Sciatic nerve (tissue), 2 donors: ENCODE measurements at places on chromosomes 7 and 10. TPM values are rescaled to one million over a fixed set of nuclear protein-coding genes. Genes with fewer than 3 reads are reported as not detected.

GRCh38 chr10:74174521-74174920, 23.5 kb downstream of the ADK start:
- DNase-seq: no peak

- no peak for DNase-seq
Measured at GRCh38 chr7:45980181-45980905, 59.3 kb upstream of the IGFBP3 start.

GRCh38 chr7:93119191-93119905, 1.6 kb upstream of the SAMD9 start:
- no peak for DNase-seq

DNA sequence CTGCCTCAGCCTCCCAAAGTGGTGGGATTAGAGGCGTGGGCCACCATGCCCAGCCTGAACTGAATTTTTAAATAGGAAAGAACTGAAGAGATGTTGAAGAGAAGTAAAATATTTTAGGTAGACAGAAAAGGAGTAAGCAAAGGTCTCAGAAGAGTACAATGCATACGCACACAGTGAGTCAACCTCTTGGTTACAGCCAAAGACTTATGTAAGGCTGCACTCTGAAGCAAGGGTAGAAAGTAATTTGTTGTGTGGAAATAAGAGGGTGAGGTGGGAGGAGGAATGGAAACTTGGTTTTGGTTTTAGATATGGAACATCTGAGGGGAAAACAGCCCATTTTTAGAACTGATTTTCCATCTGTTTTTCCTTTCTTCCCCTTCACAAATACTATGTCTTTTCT, 17.6 kb downstream of the KRIT1 start:
- DNase-seq: no peak

DNA sequence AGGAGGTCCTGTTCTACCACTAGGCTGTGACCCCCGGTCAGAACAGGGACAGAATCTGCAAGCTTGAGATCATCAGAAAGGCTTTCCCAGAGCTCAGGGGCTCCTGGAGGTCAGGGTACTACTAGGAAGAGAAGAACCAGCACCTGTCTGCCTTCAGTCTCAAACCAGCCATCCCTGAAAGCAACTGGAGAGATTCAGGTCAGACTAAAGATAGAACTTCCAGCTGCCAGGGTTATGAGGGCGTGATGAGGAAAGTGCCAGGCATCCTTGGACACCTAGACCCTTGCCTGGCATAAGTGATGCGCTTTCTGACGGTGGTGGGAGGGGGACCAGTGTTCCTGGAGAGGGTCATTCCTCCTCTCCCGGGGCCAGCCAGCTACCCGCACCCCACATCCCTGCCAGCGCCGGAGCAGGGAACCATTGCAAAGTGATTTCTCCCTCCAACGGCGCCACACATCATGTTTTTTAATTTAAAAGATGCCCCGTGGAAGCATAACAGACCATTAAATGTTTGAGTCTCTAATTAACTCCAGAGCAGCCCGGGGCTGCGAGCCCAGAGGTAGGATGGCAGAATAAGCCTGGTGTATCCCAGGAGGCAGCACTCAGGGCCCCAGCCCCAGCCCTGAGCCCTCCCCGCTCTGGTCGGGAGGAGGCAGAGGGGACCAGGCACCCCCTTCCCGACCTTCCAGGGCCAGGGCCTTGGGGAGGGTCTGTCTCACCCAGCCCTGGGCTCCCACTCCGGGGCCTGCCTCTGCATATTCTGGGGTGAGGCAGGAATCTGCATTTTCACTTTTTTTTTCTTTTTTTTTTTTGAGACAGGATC, 64.0 kb downstream of the ELFN1 start:
- DNase-seq: no peak

DNA sequence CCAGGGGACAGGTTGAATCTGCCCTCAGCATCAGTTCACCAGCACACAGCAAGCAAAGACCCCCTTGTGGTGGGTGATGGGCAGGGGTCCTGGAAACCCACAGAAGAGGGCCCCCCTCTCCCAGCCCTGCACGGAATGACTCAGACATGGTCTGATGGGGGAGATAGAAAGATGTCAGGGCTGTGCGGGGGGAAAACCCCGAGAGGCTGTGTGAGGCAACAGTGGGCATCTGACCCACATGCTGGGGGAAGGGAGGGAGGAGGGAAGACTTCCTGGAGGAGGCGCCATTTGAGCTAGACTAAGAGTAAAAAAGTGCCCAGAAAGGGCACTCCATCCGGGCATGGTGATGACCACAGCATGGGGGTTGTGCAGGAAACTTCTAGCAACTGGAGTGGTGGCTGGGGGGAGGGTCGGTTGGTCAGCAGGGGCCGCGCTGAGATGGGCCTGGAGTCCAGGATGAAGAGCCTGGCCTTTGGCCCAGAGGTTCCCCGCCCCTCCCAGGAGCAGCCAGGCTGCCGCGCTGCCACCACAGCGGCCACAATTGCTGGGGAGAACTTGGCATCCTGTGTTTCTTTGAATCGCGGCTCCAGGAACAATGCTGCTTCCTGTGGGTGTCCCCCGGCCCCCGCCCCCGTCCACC, 2.5 kb downstream of the LFNG start:
- DNase-seq: no peak

- DNase-seq: no peak
Measured at GRCh38 chr10:3487228-3487627, 297.8 kb downstream of the KLF6 start.

- DNase-seq: no peak
Measured at GRCh38 chr10:118565301-118566075, 30.0 kb downstream of the PRLHR start.

DNA sequence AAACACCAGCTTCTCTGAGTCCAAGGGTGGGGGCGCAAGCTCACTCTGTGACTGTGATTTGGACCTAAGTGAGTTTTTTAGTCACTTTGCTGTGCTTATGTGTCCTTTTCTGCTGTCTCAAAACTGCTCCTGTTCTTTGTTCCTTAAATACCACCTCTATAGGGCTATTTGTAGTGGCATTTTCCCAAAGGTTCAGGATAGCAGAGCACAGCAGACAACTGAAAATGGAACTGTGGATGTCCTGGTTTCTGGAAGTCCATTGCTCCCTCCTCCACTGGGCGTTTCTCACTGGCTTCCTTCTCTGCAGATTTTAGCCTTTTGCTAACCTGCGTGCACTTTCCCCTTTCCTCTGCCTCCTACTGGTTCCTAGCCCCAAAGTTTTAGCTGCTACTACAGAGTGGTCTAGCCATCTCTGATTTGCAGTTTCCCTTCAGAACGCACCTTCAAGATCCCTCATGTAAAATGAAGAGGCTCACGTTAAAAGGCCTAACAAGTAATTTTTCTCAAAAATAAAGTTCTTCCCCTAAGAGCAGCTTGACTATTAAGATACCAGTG, 25.6 kb downstream of the BLVRA start:
- no peak for DNase-seq

DNA sequence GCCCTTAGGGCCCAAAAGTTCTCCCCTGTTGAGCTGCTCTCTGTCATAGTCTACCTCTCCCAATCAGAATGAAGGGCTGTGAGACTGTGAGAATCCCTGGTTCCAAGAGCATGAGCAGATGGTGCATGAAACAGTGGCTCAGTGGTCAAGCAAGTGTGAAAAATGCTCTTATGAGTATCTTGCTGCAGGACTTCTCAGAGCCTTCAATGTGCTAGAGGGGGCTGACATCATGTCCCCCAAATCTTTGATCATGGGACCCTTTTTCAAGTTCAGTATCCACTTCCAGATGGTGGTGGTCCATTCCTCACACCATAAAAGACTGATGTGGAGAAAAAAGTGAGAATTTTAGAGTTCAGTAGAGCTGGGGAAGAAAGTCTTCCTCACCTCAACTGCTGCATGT, 265.3 kb upstream of the HABP2 start:
- no peak for DNase-seq

- no peak for DNase-seq
Measured at GRCh38 chr7:68440866-68441265, 1157.4 kb upstream of the AUTS2 start.

GRCh38 chr7:140334341-140335057, 63.8 kb downstream of the SLC37A3 start:
- no peak for DNase-seq

DNA sequence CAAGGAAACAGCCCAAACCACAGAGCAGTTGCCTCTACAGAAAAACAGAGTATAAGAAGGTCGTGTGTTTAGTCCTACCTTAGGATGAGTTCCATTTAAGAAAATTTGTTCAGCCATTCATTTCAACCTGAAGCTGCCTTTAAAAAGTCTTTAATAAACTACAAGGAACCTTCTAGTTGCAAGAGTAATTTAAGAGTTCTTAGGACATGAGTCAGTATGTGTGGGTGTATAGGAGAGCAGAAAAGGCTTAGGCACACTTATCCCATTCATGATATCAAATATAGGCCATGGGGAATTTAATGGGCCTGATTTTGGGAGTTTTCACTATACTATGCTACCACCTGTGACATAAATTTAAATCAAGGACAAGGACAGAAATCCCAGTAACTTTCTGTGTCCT, 496.8 kb downstream of the TFEC start:
- DNase-seq: no peak

- DNase-seq: no peak
Measured at GRCh38 chr7:135974667-135975066, 2.5 kb downstream of the MTPN start.

- no peak for DNase-seq
Measured at GRCh38 chr7:22833957-22834356, 11.3 kb upstream of the TOMM7 start.

- DNase-seq: no peak
Measured at GRCh38 chr7:82098414-82098813, 328.6 kb upstream of the HGF start.

GRCh38 chr10:72270607-72271281, 3.0 kb upstream of the DDIT4 start:
- no peak for DNase-seq

GRCh38 chr7:55308186-55308929, 56.8 kb upstream of the LANCL2 start:
- DNase-seq: no peak

DNA sequence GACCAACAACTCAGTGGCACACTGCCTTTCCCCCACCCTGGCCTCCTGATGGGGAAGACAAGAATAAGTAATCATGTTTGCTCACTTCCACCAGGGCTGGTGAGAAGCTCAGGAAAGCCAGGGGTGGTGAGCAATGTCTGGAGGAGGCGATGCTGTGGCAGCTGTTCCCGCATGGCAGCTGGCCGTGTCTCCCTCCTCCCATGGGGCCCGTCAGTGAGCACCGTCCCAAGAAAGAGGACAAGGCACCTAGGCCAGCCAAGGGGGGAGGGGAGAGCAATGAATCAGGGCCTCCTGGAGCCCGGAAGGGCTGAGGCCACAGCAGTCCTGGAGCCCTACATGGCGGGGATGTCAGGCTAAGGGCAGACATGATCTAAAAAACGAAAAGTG, 69.2 kb upstream of the INSIG1 start:
- DNase-seq: no peak

The NPVF gene
- total RNA-seq: not detected

The COL26A1 gene
- 0.09 TPM for total RNA-seq

The SH2D4B gene
- total RNA-seq: 0.18 TPM

The LMTK2 gene
- total RNA-seq: 14.5 TPM

The PDE6C gene
- not detected for total RNA-seq

The NYAP1 gene
- total RNA-seq: 9.1 TPM

The VPS26A gene
- 53.6 TPM for total RNA-seq

The LAMB1 gene
- 303 TPM for total RNA-seq

The SUN3 gene
- not detected for total RNA-seq

The MKRN1 gene
- 113 TPM for total RNA-seq
